ENCODE measurements at places on chromosomes 7 and 10. TPM values are rescaled to one million over a fixed set of nuclear protein-coding genes. Genes with fewer than 3 reads are reported as not detected.

The FKBP9 gene
- 58.0 TPM for polyA plus RNA-seq

The PCLO gene
- 0.34 TPM for polyA plus RNA-seq

The CCDC71L gene
- polyA plus RNA-seq = 8.3 TPM

The TUBAL3 gene
- not detected for polyA plus RNA-seq

The CFAP69 gene
- polyA plus RNA-seq = 2.5 TPM

The IL6 gene
- not detected for polyA plus RNA-seq

The SSC4D gene
- polyA plus RNA-seq = 28.2 TPM

The MUC12 gene
- polyA plus RNA-seq = not detected

The MRC1 gene
- 0.22 TPM for polyA plus RNA-seq

The BUD23 gene
- polyA plus RNA-seq = 141 TPM

The PRF1 gene
- 0.84 TPM for polyA plus RNA-seq

The DDIT4 gene
- 210 TPM for polyA plus RNA-seq

The DNAJC12 gene
- 6.6 TPM for polyA plus RNA-seq

The HOXA3 gene
- 1.4 TPM for polyA plus RNA-seq

The CRYGN gene
- polyA plus RNA-seq = 0.77 TPM

The C10orf67 gene
- polyA plus RNA-seq = 0.16 TPM

The PLXNA4 gene
- 15.6 TPM for polyA plus RNA-seq

The GPRIN2 gene
- 3.3 TPM for polyA plus RNA-seq

The GJD4 gene
- polyA plus RNA-seq = not detected

The ADCYAP1R1 gene
- polyA plus RNA-seq = 0.52 TPM

The TNS3 gene
- polyA plus RNA-seq = 3.3 TPM

The UPK3BL2 gene
- 29.7 TPM for polyA plus RNA-seq

The AKR1D1 gene
- polyA plus RNA-seq = 0.18 TPM

The SUGCT gene
- polyA plus RNA-seq = 57.8 TPM

The UCMA gene
- not detected for polyA plus RNA-seq

The AVL9 gene
- polyA plus RNA-seq = 12.7 TPM

The CYTH3 gene
- polyA plus RNA-seq = 20.2 TPM

The TET1 gene
- polyA plus RNA-seq = 14.4 TPM

The SPDYE9 gene
- 1.1 TPM for polyA plus RNA-seq

The TMEM196 gene
- not detected for polyA plus RNA-seq

The ANKRD22 gene
- polyA plus RNA-seq = not detected

The ODAD2 gene
- 0.68 TPM for polyA plus RNA-seq

The BMPER gene
- 95.3 TPM for polyA plus RNA-seq

The ELOVL3 gene
- 0.10 TPM for polyA plus RNA-seq

The VSTM4 gene
- 3.6 TPM for polyA plus RNA-seq

The COL26A1 gene
- 12.5 TPM for polyA plus RNA-seq

The PPP1R3C gene
- polyA plus RNA-seq = 52.1 TPM

The CCDC136 gene
- polyA plus RNA-seq = 10.7 TPM

The HPSE2 gene
- polyA plus RNA-seq = 0.87 TPM

The LRMDA gene
- polyA plus RNA-seq = 29.3 TPM

The SRGN gene
- not detected for polyA plus RNA-seq

The SH3PXD2A gene
- polyA plus RNA-seq = 32.2 TPM

The FAM25G gene
- not detected for polyA plus RNA-seq

The CHAT gene
- polyA plus RNA-seq = not detected

The PRXL2A gene
- polyA plus RNA-seq = 144 TPM

The FGFR2 gene
- polyA plus RNA-seq = 47.5 TPM

The ASB4 gene
- polyA plus RNA-seq = not detected

The RAMP3 gene
- not detected for polyA plus RNA-seq

The BICC1 gene
- polyA plus RNA-seq = 7.2 TPM

The ENTPD1 gene
- 1.6 TPM for polyA plus RNA-seq

The TRPV5 gene
- not detected for polyA plus RNA-seq

The PGAM2 gene
- 213 TPM for polyA plus RNA-seq

The AGBL3 gene
- polyA plus RNA-seq = 3.8 TPM

The UNC5B gene
- polyA plus RNA-seq = 73.3 TPM

The GPER1 gene
- 1.7 TPM for polyA plus RNA-seq

The CLRN3 gene
- not detected for polyA plus RNA-seq

The CPXM2 gene
- 0.84 TPM for polyA plus RNA-seq

The OR9A2 gene
- not detected for polyA plus RNA-seq

The ZNF511 gene
- 150 TPM for polyA plus RNA-seq

The NPY gene
- 3.5 TPM for polyA plus RNA-seq
